ENCODE measurements at places on chromosomes 7 and 10.

- DNase-seq = no peak
These were observed 35.3 kb downstream of the AMZ1 start for GRCh38 chr7:2723138-2723850.

- peak; percentile 75 for DNase-seq
These were observed 14.0 kb upstream of the PODXL start for GRCh38 chr7:131570401-131570800.

- DNase-seq = no peak
These were observed 77.8 kb downstream of the JAZF1 start for GRCh38 chr7:28102797-28103196.

DNA sequence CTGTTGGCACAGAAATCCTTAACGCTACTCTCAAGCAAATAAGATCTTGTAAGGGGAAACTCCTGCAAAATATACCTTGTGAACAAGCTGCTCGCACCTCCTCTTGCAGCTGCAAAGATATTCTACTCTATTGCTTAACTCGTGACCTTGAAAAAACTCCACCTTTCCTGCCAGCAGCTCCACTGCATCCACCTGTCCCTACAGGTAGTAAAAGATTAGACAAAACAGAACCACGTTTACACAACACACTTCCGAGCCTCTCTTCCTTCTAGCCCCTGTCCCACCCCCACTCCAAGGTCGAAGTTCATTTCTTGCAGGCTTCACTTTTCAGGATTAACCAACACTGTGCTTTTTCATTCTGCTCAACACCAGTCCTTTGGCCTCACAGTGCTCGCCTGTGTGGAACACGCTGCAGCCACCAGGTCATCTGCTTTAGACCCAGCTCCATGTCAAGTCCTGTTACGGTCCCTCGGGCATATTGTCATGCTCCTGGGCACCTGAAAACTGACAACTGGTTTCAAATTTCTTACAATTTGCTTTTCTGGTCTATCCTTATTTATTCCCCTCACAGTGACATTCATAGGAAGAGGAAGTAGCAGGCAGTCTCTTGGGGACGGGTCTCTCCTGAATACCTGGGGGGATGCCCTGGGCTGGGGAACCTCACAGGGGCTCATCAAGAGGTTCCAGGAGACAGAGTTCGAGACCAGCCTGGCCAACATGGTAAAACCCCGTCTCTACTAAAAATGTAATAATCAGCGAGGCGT, 165.8 kb upstream of the KLF14 start:
- DNase-seq = no peak

- no peak for DNase-seq
These were observed 34.5 kb upstream of the RBM20 start for GRCh38 chr10:110609605-110610004.

DNA sequence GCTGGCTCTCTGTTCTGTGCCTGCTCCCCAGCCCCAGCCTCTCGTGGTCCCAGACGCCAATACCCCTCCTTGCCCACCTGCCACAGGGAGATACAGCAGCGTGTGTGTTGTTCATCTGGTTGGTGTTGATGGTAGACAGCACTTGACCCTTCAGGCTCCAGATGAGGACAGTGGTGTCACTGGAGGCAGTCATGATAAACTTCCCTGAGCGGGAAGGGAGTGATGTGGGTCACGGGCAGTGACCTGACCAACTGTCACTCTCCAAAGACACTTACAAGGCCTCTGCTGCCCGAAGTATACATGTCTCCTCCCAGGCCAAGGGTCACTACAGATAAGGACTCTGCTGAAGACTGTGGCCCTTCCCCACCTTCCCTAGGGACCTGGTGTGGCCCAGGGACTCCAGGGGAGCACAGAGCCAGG, 5.6 kb downstream of the TBL2 start:
- no peak for DNase-seq

DNA sequence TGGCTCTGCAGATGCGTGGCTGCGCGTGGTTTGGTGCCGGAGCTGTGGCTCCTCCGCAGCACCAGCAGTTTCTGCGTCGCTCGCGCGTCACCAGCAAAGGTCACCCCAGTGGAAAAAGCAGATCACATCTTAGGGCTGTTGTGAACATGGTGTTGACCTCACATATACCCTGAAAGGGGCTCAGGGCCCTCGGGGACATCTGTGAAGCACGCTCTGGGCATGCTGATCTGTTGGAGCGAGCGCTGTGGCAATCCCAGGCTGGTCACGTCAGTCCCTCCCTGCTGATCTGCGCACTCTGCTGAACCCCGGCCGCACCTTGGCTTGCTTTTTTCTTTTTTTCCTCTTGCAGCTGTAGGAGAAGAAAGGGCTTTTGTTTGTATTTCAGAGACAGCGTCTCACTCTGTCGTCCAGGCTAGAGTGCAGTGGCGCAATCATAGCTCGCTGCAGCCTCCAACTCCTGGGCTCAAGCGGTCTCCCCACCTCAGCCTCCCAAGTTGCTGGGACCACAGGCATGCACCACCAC, 33.3 kb upstream of the AP5Z1 start:
- DNase-seq = no peak

Measured in COLO829 (cell line).